ENCODE measurements at places on chromosomes 4 and X. TPM values are rescaled to one million over a fixed set of nuclear protein-coding genes. Genes with fewer than 3 reads are reported as not detected.

The TMEM271 gene
- total RNA-seq = not detected

The ERVMER34-1 gene
- 0.12 TPM for total RNA-seq

The SCFD2 gene
- total RNA-seq = 35.9 TPM

The MOB1B gene
- total RNA-seq = 11.9 TPM

The PPARGC1A gene
- total RNA-seq = 10.2 TPM

The CUL4B gene
- 94.5 TPM for total RNA-seq

The TEX11 gene
- total RNA-seq = not detected

The SCRG1 gene
- total RNA-seq = 0.16 TPM
